ENCODE measurements at places on chromosomes 13 and 19. TPM values are rescaled to one million over a fixed set of nuclear protein-coding genes. Genes with fewer than 3 reads are reported as not detected.

The KLC3 gene
- total RNA-seq, result 3.3 TPM

The CD209 gene
- total RNA-seq, result 11.7 TPM

- DNase-seq, result no peak
Measured at GRCh38 chr13:54347531-54347930, 1318.9 kb downstream of the OLFM4 start.

GRCh38 chr19:33379151-33379829 is 5.8 kb downstream of the CEBPG start:
- DNase-seq, result no peak

DNA sequence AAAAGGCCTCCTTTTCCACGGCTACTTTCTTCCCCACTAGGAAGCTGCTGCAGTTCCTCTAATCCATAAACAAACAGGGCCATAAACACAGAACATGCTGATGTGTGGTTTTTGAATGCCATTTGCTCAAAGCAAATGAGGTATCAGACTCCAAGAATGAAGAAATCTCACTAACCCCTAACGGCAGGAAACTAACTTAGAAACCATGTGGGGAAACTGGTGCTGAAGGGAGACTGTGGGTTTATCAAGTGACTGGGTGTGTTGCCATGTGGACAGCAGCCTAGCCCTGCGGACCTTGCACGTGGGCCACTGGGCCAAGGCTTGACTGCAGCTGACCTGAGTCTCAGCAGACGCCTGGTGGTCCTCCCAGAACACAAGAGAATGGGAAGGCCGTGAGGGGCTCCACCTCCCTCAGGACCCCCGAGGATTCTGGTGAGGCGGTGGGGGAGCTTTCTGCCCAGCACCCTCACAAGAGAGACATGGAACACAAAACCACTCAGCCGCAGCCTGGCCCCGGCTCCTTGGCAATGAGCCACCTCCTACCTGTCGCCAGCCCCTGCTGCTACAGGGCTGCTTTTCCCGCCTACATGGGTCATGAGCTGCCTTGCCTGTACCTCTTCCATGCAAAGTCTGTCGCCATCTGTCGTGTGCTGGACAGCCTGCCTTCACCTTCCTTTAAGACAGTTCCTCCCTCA is 10.6 kb downstream of the SLC15A1 start:
- no peak for DNase-seq

GRCh38 chr13:100075700-100076587 is 12.9 kb upstream of the PCCA start:
- no peak for DNase-seq

GRCh38 chr19:10390652-10391286 is 10.4 kb upstream of the TYK2 start:
- DNase-seq, result no peak

GRCh38 chr13:102136735-102137296 is 265.0 kb downstream of the FGF14 start:
- DNase-seq, result no peak

The CYP2F1 gene
- total RNA-seq, result not detected

DNA sequence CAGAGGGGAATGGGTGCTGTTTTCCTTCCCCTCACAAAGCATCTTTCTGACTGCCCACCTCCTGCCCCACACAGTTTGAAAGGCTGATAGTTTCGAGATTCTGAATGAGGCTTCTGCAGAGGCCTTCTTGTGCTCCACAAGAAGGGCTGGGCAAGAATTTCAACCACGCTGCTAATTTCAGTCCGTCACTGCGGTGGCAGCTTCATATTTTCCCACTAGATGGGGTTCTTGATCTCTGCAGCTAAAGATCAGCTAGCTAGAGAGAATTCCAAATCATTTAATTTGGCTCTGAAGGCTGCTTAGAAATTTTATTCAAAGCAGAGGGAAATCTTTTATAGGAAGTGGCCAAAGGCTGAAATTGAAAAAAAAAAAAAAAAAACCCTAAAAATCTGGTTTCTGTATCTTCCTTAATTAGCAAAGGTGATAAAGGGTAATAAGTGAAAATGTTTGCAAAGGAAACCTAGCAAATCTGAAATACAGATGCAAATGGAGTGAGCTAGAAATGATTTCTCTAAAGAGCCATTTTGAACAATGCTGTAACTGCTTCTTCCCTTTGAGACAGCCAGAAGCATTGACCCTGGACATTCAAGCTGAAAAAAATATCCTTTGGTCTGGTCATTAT is 38.0 kb upstream of the C13orf42 start:
- peak; percentile 54 for DNase-seq

- DNase-seq, result peak; percentile 82
Measured at GRCh38 chr19:43525836-43526771, 897 bp downstream of the ETHE1 start.

The CCDC122 gene
- 11.7 TPM for total RNA-seq

All from kidney (tissue), 22 donors.